Activated CD8-positive, alpha-beta memory T cell treated with anti-CD3 and anti-CD28 coated beads for 4 hours (primary cell): ENCODE measurements at places on chromosomes 7 and 10.

- DNase-seq, result no peak
These were observed 282.6 kb upstream of the LRRN3 start for GRCh38 chr7:110808361-110808760.

GRCh38 chr10:86366033-86366901 is at the start of gene GRID1:
TSS of gene GRID1 (minus strand) at chr10:86366795.
- no peak for DNase-seq

GRCh38 chr7:31815796-31816195 is 128.8 kb downstream of the PPP1R17 start:
- no peak for DNase-seq

GRCh38 chr10:100447663-100448062 is 15.1 kb upstream of the WNT8B start:
- DNase-seq, result no peak

DNA sequence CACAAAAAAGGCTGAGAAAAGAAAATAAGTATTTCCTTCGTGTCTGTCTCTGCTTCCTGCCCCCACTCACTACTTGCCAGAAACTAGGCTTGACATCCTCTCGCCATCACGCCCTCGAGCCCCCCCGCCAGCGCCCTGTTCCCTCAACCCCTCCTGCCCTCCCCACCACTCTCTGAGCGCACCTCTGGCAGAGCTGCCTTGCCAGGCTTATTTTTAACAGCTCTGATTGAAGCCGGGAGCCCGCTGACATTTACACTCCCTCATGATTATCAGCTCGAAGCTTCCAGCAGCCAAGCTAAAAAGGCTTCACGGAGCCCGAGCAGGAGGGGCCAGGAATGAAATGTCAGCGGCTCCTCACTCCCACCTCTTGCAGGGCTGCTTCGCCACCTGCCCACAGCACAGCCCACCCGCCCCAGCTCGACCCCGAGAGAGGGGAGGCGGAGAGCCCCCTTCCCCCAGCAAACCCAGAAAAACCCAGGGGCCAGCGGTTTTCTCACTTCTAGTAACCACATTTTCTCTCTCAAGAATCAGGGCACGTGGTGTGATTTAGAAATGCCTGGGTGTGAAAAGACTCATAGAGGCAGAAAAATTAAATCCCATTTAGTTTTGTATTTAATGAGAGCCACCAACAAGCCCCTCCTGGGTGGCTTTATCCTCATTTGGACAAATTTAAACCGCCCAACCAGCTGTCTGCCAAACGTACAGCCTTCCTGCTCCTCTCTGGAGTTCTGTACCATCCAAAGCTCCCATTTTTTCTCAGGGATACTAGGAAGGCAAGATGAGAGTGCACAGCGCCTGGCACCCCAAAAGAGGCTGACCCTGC is 89.3 kb downstream of the SLIT1 start:
- no peak for DNase-seq

GRCh38 chr7:150948791-150949251 is 29.3 kb downstream of the KCNH2 start:
- DNase-seq, result no peak
